Fibroblast of the aortic adventitia (primary cell): ENCODE measurements at places on chromosomes 4 and X.

DNA sequence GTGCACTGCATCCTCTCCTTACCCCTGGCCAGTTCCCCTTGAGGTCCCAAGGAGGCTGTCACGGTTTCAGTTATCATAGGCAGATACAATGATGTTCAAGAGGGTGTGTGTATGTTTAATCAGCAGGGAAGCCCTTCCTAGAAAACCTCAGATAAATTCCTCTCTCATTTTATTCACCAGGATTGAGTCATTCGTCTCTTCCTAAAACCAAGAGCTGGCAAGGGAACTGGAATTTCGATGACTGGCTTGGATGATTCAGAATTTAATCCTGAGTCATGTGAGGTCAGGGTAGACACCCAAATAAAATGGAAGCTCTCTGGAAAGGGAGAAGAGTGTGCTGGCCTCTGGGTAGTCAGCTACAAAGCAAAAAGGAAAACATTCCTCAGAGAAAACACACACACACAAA lies 106.2 kb upstream of the RAPGEF2 start:
- peak; percentile 96 for DNase-seq

DNA sequence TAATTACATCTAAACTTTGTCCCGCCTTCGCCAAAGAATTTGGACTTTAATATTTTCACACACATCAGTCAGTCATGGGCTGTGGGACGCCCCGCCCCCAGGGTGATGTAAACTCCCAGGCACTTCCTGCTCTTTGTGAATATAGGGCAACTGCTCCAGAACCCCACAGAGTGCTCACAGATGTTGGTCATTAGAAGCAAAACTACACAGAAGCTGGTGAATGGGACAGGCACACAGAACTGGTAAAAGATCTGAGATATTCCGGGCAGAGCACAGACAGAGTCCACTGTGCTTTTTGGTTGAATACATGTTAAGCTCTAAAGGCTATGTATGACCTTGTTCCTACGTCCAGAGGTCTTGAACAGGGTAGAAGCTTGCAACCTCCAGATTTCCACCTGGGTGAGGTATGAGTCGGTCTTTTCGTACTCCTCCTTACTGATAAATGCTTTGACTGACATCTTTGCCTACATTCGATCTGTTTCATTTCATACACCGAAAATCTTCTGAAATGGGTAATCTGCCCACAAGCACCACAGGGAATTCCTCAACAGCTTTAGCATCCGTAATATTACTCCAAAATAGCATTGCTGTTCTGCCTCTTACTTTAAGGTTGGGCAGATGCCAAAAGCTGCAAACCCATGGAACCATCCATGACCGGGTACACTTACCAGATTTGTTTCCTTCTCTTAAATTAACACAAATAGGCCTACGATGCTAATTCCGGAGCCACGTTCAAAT lies 144.6 kb downstream of the AMELX start:
- DNase-seq: peak; percentile 53

DNA sequence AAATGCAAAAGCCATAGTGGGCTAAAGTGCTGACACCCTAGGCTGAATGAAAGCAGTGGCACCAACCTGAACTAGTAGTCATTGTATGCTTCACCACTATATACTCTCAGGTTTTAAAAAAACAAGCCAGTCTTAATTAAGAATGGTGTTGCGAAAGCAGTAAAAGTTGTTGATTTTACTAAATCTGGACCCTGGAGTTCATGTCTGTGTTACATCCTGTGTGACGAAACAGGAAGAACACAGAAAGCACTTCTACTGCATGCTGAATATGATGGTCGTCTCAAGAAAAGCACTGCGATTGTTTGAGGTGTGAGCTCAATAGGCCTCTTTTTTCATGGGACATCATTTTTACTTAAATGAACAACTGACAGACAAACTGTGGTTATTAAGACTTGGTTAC lies 24.2 kb upstream of the GDPD2 start:
- peak; percentile 13 for DNase-seq

GRCh38 chr4:24659241-24659961 lies 75.0 kb upstream of the DHX15 start:
- peak; percentile 30 for DNase-seq

DNA sequence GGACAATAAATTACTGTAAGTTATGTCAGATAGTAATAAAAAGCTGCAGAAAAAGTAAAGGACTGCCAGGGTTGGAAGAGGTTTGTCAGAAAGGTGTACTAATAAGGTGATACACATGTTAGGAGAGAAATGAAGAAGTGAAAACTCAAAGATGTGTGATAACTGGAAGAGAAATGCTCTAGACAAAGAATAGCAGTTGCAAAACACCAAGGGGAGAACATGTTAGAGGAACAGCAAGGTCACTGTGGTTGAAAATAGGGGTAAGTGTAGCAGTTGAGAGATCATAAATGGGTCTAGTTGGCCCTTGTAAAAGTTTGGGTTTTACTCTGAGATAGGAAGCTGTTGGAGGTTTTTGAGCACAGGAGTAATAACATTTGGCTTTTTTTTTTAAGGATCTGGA lies 46.9 kb downstream of the HSPA4L start:
- DNase-seq: no peak

GRCh38 chrX:39817754-39818470 lies 279.8 kb downstream of the BCOR start:
- DNase-seq: no peak

GRCh38 chrX:68203211-68203610 lies 230.1 kb downstream of the OPHN1 start:
- no peak for DNase-seq

DNA sequence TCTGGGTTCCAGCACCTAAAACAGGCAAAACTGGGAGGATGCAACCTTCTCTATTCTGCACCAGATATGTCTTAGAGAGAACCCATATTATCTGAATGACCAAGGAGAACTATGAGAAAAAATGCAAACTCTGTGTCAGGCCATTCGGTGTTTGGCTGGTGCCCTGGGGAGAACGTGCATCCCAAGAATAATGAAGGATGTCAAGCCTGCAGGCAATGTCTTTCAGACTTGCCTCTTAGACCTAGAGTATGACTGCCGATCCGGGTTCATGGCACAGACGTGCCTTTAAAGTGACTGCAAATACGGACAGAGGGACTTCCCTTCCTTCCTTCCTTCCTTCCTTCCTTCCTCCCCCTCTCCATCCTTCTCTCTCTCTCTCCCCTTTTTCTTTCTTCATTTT lies 6.9 kb downstream of the XAGE1B start:
- DNase-seq: no peak

DNA sequence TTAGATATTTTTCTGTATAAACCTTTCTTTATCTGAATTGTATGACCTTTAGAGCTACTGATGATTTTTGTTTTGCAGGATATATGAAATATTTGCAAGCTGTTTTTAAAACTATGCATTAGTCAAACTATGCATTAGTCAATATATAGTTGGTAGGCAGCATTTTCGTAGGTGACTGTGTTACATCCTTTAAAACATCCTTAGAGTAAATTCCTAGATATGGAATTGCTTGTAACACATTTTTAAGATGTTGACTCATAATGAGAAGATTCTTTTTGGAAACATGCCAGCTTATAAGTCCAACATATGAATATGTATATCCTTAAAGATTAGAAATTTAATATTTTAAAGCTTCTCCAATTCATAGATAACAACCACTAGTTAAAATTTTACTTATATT lies 1768.5 kb downstream of the PCDH7 start:
- no peak for DNase-seq

- no peak for DNase-seq
Observed at GRCh38 chrX:121245763-121246162, 198.4 kb downstream of the GLUD2 start.

GRCh38 chr4:25654031-25654970 lies 1.4 kb upstream of the SLC34A2 start:
- DNase-seq: peak; percentile 10

DNA sequence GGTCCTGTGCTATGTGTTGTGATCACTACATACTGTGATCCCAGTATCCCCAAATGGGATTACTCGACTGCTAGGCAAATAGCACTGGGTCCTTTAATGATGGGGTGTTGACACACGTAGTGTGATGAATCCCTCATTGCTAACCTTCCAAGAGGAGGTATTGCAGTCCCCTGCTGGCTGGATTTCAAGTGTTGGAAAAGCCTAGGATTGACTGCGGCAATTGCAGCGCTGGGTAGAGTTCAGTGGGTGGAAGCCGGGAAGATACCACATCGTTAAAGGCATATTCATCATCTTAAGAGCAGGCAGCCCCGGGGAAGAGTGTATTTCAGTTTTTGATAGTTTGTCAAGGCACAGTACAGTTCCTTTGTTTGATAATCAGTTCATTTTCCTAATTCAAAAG lies 159.9 kb downstream of the TRIML1 start:
- DNase-seq: no peak

DNA sequence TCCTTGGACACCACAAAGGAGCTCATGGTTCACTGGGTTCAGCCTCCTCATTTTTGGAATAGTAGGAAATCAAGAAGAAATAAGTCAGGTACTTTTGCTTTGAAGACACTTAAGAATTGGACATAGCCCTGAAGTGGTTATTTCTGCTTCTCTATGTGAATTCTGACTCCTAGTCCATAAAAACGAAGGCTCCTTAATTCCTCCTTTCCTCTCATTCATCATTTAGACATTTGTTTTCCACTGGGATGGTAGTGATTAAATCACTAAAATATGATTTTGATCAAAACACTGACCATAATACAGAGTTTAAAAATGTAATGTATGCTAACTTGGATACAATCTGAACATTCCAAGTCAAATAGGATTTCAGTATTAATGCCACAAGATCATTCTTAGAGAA lies 34.7 kb upstream of the CYP2U1 start:
- peak; percentile 77 for DNase-seq

DNA sequence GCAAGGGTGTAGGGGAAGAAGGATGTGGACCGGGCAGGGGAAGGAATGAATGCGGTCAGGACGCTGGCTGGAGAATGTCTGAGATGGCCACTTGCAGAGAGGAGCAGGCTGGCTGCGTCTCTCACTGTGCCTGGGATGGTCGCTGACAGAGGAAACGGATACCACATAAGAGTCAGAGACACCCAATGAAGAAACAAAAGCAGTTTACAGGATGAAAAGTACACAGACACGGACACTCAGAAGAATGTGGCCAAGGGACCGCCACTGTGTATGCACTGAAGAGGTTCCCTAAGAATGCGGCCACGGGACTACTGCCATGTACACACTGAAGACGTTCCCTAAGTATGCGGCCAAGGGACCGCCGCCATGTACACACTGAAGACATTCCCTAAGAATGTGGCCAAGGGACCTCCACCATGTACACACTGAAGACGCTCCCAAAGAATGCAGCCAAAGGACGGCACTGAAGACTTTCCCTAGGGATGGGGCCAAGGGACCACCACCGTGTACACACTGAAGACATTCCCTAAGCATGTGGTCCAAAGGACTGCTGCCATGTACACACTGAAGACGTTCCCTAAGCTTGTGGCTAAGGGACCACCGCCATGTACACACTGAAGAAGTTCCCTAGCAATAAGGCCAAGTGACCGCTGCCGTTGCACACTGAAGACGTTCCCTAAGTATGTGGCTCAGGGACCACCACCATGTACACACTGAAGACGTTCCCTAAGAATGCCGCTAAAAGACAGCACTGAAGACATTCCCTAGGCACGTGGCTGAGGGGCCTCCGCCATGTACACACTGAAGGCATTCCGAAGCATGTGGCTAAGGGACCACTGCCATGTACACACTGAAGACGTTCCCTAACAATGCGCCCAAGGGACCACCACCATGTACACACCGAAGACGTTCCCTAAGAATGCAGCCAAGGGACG lies 32.2 kb downstream of the DHRSX start:
- DNase-seq: no peak

GRCh38 chrX:67100031-67100884 lies 443.6 kb upstream of the AR start:
- no peak for DNase-seq

DNA sequence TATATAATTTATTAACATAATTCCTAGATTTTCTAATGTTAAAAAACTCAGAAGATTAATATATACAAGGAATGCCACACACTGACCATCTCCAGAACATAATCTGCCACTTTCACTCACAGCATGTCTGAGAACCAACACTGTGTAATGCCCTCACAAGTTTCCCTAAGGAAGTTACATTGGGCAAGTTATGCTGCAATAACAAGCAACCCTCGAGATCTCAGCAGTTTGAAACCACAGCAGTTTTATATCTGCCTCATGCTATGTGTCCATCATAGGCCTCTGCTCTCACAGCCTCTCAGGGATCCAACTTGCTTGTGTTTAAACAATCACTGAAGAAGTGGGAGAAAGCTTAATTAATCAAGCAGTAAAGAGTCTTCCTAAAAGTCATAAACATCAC lies 250.0 kb upstream of the SLC7A11 start:
- no peak for DNase-seq

- DNase-seq: peak; percentile 36
Observed at GRCh38 chr4:88225232-88226105, 58.9 kb downstream of the PPM1K start.

- peak; percentile 67 for DNase-seq
Observed at GRCh38 chr4:89196745-89197144, 85.4 kb downstream of the TIGD2 start.

GRCh38 chrX:72666451-72666850 lies 47.7 kb downstream of the PHKA1 start:
- peak; percentile 36 for DNase-seq
